ENCODE measurements at places on chromosomes 16 and 17. TPM values are rescaled to one million over a fixed set of nuclear protein-coding genes. Genes with fewer than 3 reads are reported as not detected.

Gene GRB7
- 23.6 TPM for total RNA-seq

- no peaks in the 10 kb centered on the region for H3K27me3 ChIP-seq
- no peak overlapping the region for H3K4me3 ChIP-seq
- no peak for DNase-seq
- H3K36me3 ChIP-seq: no peaks in the 10 kb centered on the region
- no peaks in the 10 kb centered on the region for H3K4me1 ChIP-seq
These were observed 48.0 kb downstream of the TEKT5 start for GRCh38 chr16:10646581-10647263.

DNA sequence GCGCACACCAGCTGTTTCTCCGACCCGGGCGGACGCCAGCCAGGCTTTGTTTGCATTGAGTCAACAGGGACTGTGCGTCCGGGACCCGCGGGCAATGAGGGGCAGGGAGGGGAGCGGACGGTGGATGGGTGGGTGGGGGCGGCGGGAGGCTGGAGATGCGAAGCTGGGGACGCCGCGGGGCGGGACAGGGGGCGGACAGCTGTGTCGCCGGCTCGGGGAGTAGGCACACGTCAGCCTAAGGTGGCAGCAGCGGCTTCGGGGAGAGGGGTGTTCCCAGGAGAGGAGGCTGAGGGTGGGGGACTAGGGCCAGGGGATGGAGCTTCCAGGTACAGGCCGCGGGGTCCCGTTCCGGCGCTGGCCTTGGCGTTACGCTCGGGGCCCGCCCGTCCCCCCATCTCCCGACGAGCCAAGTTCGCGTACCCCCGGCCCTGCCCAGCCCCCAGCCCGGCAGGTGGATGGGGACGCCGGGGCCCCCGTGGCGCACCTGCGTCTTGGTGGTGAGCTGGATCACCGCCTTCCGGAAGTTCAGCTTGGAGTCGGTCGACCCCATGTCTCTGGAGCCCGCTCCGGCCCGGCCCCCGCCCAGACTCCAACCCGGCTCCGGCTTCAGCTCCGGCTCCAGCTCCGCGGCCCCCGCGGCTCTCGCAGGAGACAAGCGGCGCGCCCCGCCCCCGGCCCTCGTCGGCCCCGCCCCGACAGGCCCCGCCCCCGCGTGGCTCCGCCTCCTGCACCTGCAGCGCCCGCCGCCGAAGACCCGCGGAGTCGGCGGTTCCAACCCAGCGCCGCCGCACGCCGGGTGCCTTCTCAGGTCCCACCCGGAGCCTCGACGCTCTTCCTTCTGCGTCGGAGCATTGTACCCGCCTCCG lies at the start of gene HID1:
Gene HID1 (minus strand): TSS at position 653 of the 866 bp plus-strand sequence. CDS start 103 bp downstream, at position 550.
- peaks cover 29% of the 10 kb centered on the region for H3K4me1 ChIP-seq
- no peaks in the 10 kb centered on the region for H3K36me3 ChIP-seq
- H3K4me3 ChIP-seq: peak within 1 kb of the TSS; percentile 74
- no peaks in the 10 kb centered on the region for H3K27me3 ChIP-seq
- no peak within 1 kb of the TSS for H3K27ac ChIP-seq

- no peak overlapping the region for H3K4me3 ChIP-seq
- no peak overlapping the region for H3K27ac ChIP-seq
- no peaks in the 10 kb centered on the region for H3K36me3 ChIP-seq
These were observed 9.0 kb upstream of the CXCL16 start for GRCh38 chr17:4748686-4749085.

GRCh38 chr16:88070341-88070740 lies 119.1 kb downstream of the BANP start:
- H3K36me3 ChIP-seq: peaks cover 16% of the 10 kb centered on the region
- H3K4me3 ChIP-seq: no peak overlapping the region
- no peaks in the 10 kb centered on the region for H3K27me3 ChIP-seq
- DNase-seq: no peak
- H3K27ac ChIP-seq: no peak overlapping the region
- peaks cover 5% of the 10 kb centered on the region for H3K4me1 ChIP-seq

Data from vagina (tissue), 2 donors.